ENCODE measurements at places on chromosomes 5 and 9. TPM values are rescaled to one million over a fixed set of nuclear protein-coding genes. Genes with fewer than 3 reads are reported as not detected.

DNA sequence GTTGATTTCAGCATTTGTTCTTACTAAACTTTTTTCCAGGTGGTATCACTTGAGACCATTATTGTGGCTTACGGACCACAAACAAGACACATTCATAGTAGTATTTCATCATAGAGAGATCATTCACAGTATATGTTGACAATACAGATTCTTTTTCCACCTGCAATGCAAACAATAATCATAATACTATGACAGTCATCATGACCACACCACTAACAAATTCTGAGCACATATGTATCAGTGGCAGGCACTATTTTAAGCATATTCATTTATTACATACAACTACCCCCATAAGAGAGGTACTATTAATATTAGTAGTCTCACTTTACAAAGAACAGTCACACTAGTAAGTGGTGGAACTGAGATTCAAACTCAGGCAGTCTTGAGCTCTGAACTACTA is 31.0 kb upstream of the C9orf40 start:
- H3K4me3 ChIP-seq: no peak overlapping the region
- H3K27ac ChIP-seq: no peak overlapping the region
- no peak for DNase-seq
- no peaks in the 10 kb centered on the region for H3K4me1 ChIP-seq
- H3K36me3 ChIP-seq: no peaks in the 10 kb centered on the region
- H3K27me3 ChIP-seq: no peaks in the 10 kb centered on the region

- H3K36me3 ChIP-seq: no peaks in the 10 kb centered on the region
- no peak for DNase-seq
- H3K4me3 ChIP-seq: no peak overlapping the region
- H3K27me3 ChIP-seq: no peaks in the 10 kb centered on the region
- peaks cover 14% of the 10 kb centered on the region for H3K4me1 ChIP-seq
These were observed 41.5 kb downstream of the ALG2 start for GRCh38 chr9:99180199-99180598.

GRCh38 chr9:131270171-131271015 is 5.9 kb downstream of the FAM78A start:
- H3K27me3 ChIP-seq: no peaks in the 10 kb centered on the region
- peak; percentile 42 for DNase-seq
- peaks cover 75% of the 10 kb centered on the region for H3K4me1 ChIP-seq
- H3K36me3 ChIP-seq: no peaks in the 10 kb centered on the region

DNA sequence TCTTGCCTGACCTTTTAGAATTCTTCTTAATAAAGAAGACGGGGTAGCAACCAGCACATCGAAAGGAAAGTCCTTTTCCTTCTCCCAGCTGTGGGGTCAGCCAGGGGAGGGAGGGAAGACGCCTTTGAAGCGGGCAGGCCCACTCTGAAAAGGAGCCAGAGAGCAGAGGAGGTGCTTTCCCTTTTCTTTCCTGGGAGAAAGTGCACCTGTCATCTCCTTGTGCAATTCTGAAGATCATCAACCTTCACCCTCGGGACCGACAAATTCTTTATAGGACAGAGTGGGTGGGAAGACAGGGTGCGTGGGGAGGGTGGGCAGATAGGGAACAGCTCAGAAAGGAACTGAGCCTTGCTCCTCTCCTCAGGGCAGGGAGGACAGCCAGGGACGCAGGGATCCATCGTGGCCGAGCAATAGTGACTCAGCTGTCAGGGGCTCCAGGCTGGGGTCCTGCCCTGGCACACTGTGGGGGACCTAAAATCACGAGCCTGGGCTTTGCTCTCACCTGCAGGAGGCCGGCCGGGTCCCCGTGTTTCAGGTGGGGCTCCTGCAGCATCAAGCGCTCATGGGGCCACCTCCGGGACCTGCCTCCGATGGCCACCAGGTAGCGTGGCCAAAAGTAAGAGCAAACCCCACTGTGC is 141.0 kb downstream of the OLFM1 start:
- no peaks in the 10 kb centered on the region for H3K36me3 ChIP-seq
- no peak overlapping the region for H3K4me3 ChIP-seq
- H3K27me3 ChIP-seq: peaks cover 37% of the 10 kb centered on the region
- H3K4me1 ChIP-seq: no peaks in the 10 kb centered on the region
- no peak for DNase-seq
- no peak overlapping the region for H3K27ac ChIP-seq

DNA sequence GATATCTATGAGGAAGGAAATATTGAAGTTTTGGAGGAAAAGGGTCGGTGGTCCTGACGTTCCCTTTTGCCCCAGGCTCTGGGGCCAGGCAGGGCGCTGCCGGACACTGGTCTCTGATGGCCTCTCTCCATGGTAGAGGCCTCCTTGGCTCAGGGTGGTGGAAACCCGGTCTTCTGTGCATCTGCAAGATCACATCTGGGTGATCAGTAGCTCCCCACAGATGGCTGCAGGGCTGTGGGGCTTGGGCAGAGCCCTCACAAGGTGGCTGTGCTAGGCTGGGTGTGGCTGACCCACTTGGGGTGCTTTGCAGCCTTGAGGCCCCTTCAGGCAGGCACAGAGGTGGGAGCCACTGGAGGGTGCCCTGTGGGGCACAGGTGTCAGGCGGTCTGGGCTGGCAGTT is 53.9 kb upstream of the RNU6ATAC start:
- DNase-seq: no peak
- H3K36me3 ChIP-seq: no peaks in the 10 kb centered on the region
- H3K27ac ChIP-seq: no peak overlapping the region

DNA sequence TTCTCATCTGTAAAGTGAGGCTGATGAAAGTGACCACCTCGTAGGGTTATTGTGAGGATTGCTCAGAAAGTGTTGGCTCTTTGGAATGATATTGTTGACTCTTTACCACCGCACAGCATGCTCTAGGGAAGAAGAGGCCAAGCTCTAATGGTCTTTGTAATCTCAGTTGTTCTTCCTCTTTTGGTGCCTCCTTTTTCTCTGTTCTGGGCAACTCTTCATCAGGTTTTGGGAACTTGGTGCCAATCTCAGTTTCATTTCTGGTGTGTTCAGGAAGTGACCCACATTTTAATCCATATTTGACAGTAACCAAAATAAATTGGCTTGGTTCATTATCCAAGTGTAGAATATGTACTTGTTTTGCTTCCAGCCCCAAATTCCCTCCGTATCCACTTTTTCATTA is 25.1 kb downstream of the ARHGAP26 start:
- H3K27ac ChIP-seq: peak overlapping the region; percentile 25
- H3K4me1 ChIP-seq: peaks cover 31% of the 10 kb centered on the region
- H3K4me3 ChIP-seq: no peak overlapping the region

GRCh38 chr5:645421-645820 is 33.3 kb downstream of the CEP72 start:
- H3K27ac ChIP-seq: no peak overlapping the region
- H3K4me3 ChIP-seq: no peak overlapping the region
- H3K27me3 ChIP-seq: no peaks in the 10 kb centered on the region
- no peak for DNase-seq
- no peaks in the 10 kb centered on the region for H3K4me1 ChIP-seq

DNA sequence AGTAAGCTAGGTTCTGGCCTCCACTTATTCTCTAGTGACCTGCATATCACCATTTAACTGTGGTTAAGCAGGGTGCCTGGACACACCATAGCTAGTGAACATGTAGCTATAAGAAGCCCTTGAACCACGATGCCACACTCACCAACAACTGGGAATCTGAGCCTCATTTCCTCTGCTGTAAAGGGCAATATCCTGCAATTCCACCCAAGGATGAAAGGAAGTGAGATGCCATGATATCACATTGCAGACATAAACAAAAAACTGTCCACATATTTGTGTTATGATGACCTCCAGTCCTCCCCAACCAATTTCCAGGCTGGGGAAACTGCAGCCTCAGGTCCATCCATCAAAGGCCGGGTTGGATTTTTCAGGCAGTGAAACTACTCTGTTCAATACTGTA is 10.4 kb downstream of the TNIP1 start:
- no peak overlapping the region for H3K27ac ChIP-seq
- peaks cover 70% of the 10 kb centered on the region for H3K4me1 ChIP-seq
- no peak for DNase-seq
- no peak overlapping the region for H3K4me3 ChIP-seq

DNA sequence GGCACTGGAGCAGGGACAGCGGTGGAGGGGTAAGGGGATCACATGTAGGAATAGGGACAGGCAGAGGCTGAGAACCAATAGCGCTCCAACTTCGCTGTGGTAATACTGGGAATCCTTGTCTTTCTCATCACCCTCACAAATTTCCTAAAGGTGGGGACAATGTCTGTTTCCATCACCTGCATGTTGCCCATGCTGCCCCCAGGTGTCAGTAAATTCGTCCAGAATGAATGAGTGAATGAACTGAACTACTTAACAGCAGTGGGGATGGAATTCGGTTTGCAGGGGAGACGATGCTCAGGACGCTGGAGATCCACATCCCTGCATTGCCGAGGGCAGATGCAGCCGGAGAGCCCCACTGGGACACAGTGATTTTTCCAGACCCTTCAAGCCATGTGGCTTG is 129.9 kb downstream of the PDZD2 start:
- no peak overlapping the region for H3K4me3 ChIP-seq
- no peaks in the 10 kb centered on the region for H3K4me1 ChIP-seq
- H3K36me3 ChIP-seq: no peaks in the 10 kb centered on the region
- H3K27me3 ChIP-seq: no peaks in the 10 kb centered on the region
- DNase-seq: no peak
- H3K27ac ChIP-seq: no peak overlapping the region

DNA sequence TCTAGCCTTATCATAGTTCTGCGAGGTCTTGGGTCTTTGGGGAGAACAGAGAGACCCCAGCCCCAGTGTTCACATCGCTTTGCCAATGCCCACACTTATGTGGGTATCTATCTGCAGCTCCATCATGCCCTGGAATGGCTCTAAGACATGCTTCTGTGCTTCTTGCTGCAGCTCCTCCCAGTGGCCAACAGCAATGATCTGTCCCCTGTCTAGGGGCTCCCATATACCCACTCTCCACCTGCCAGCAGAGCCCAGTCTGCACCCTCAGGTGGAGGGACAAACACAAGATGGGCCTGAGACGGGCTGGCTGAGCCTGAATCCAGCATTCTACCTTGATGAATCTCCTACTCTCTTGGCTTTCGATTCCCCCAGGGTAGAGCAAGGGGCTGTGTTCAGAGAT is 14.6 kb upstream of the DAP start:
- no peak for DNase-seq
- H3K4me1 ChIP-seq: no peaks in the 10 kb centered on the region
- H3K36me3 ChIP-seq: no peaks in the 10 kb centered on the region
- H3K4me3 ChIP-seq: no peak overlapping the region

- no peaks in the 10 kb centered on the region for H3K36me3 ChIP-seq
- DNase-seq: no peak
- no peak overlapping the region for H3K27ac ChIP-seq
- H3K4me3 ChIP-seq: no peak overlapping the region
- H3K27me3 ChIP-seq: no peaks in the 10 kb centered on the region
- no peaks in the 10 kb centered on the region for H3K4me1 ChIP-seq
These were observed 111.7 kb downstream of the KCNN2 start for GRCh38 chr5:114473541-114473940.

GRCh38 chr5:153784277-153784676 is 254.4 kb downstream of the FAM114A2 start:
- H3K27ac ChIP-seq: no peak overlapping the region
- no peaks in the 10 kb centered on the region for H3K4me1 ChIP-seq
- no peak for DNase-seq
- no peak overlapping the region for H3K4me3 ChIP-seq

GRCh38 chr5:53038196-53038847 is 49.2 kb downstream of the ITGA2 start:
- H3K4me1 ChIP-seq: no peaks in the 10 kb centered on the region
- H3K27ac ChIP-seq: no peak overlapping the region
- H3K4me3 ChIP-seq: no peak overlapping the region
- H3K36me3 ChIP-seq: no peaks in the 10 kb centered on the region
- no peaks in the 10 kb centered on the region for H3K27me3 ChIP-seq
- no peak for DNase-seq

GRCh38 chr5:56352808-56353590 is 119.9 kb upstream of the ANKRD55 start:
- H3K27ac ChIP-seq: no peak overlapping the region
- no peak overlapping the region for H3K4me3 ChIP-seq
- no peak for DNase-seq

DNA sequence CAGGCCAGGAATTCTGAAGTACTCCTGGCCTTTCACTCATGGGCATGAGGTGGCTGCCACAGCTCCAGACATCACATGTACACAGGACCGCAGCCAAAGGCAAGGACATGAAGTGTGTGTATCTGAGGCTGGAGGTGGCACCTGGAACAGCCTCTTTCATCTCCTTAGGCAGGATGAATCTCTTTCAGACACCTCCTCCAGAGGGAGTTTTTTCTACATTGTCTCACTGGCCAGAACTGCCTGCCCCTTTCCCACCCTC is 142.8 kb downstream of the BARX1 start:
- H3K4me1 ChIP-seq: no peaks in the 10 kb centered on the region
- H3K4me3 ChIP-seq: no peak overlapping the region
- H3K27ac ChIP-seq: no peak overlapping the region
- H3K36me3 ChIP-seq: no peaks in the 10 kb centered on the region

DNA sequence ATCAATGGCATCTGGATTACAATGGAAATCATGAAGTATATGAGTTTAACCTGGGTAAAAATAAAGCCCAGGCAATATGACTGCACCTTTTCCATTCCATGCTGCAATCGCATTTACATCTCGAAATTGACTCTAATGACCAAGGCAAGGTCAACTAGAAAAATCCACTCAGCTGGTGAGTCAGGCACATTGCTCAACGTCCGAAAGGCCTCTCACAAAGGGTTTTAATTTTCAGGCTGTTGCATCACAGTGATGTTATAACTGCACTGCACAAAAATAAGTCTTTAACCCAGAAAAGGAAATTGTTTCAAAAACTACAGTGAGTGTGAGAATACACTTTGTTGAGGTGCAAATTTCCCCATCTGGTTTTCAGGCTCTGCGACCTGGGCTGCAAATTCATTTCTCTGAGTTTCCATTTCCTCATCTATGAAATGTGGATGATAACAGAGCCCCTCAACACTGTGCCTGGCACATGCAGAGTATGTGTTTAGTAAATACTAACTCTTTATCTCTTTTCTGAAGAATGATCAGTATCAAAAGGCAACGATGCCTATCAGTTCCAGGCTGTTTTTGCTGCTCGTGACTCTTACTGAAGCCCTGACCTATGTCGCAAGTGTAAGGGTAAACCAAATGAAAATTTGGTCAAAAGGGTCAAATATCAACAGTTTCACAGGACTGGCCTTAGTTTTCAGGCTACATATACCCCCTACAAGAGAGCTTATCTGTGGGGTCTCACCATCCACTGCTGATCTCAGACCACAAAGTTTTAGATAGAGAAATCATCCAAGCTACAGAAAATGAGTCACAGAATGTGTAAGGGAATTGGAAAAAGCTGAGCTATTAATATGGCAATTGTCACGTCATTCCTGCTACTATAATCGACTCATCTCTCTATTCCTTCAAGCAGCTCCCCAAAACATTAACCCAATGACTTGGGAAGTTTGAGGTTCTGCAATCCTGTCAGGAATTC is 4.1 kb downstream of the NFIL3 start:
- H3K4me3 ChIP-seq: no peak overlapping the region
- H3K36me3 ChIP-seq: no peaks in the 10 kb centered on the region
- H3K27ac ChIP-seq: no peak overlapping the region
- peaks cover 29% of the 10 kb centered on the region for H3K4me1 ChIP-seq
- DNase-seq: no peak
- H3K27me3 ChIP-seq: peaks cover 21% of the 10 kb centered on the region

Gene FAM151B
- total RNA-seq: 0.50 TPM

Gene ABLIM3
- total RNA-seq: not detected

Gene EFNA5
- total RNA-seq: 0.06 TPM

Gene SLCO6A1
- total RNA-seq: not detected

Gene ANKRD31
- total RNA-seq: 1.3 TPM

Measured in T-cell (primary cell).